Stimulated activated CD4-positive, alpha-beta T cell treated with anti-CD3 and anti-CD28 coated beads, Interleukin-1b, Interleukin-23, amount 100 ng/mL, for 24 hours (primary cell): ENCODE measurements at places on chromosomes 12 and 14.

- no peak for DNase-seq
Measured at GRCh38 chr12:101954676-101955075, 77.3 kb downstream of the DRAM1 start.

- no peak for DNase-seq
Measured at GRCh38 chr12:66799551-66799950, 120.7 kb upstream of the GRIP1 start.

DNA sequence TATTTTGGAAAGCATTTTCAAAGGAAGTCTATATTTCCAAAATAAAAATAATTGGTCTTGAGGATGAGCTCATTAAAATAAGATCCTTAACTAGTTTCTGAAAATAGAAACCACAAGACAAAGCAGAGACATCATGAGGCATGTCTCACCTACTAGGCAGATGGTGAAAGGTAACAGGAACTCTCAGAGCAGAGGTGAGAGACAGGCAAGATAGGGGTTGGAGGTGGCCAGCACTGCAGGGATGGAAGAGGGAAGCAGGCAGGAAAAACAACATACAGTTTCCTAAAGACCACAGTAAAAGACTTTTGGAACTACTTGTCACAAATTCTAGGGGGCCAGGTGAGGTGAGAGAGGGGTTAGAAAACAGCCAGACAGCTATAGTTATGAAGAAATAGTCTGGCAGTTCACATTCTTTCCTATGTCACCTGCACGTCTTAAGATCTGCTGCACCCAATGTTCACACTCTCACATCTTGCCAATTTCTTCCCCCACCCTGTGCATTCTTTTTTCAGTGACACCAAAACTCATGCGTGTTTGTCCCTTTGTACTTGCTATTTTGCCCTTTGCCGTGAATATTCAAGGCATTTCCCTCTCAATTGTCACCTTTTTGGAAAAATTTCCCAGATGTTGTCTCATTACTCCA lies 341.7 kb upstream of the KITLG start:
- DNase-seq = no peak

DNA sequence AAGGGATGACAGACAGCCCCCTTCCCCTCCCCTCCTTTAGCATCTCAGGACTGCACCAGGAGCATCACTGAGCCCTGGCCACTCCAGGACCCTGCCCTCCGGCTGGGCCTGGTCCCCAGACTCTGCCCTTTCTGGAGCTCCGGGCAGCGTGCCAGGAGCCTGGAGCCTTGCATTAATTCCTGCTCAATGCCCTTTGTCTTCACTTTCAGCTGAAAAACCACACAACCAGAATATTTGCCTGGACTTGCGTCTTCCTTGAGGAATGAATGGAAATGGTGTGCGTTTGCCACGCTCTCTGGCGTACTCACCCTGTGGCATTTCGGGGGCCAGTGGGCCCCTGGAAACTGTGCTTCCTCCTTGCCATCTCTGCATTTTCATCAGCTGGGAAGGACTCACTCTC lies 8.5 kb upstream of the RFLNA start:
- no peak for DNase-seq

DNA sequence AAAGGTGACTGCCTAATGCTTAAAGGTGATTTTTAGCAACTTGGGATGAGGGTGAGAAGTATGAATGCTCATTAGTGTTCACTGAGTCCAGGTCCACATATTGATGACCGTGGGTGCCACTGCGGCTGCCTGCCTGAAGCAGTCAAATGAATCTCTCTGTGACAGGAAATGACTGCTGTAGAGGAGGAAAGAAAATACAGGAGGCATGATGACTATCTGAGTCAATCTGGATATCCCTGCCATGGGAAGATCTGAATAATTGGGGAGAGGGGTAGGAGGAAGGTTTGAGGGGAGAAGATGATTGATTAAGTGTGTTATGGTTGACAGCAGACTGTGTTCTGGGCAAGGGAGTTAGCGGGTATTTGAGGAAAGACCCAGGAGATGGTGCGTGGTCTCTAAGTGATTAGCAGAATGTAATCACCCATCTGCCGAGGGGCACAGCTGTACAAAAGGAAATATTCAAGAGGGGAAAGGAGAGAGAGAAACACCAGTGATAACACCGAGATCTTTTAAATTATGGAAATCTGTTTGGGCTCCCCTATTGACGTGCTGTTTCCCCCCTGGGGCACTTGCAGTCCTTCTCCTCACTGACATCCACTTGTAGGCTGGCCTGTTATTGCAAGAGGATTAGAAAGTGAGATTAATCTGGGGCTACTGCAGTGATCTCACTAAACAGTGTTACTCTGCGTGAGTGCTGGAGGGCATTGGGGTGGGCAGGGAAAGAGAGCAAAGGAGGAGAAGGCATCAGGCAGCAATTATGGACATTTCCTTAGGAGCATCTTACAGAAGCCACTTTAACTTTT lies 97.7 kb downstream of the AKAP6 start:
- DNase-seq = no peak

DNA sequence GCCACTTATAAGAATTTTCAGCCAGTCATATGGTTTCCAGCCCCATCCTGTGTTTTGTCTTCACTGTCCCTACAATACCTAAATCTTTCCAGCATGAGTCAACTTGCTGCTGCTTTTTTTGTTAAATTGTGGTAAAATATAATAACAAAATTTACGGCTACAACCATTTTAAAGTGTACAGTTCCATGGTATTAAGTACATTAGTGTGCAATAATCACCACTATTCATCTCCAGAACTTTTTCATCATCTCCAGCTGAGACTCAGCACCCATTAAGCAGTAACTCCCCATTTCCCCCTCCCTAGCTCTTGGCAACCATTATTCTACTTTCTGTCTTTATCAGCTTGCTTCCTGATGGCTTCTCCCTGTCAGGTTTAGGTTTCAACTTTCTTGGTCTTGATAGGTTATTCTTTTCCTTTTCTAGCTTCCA lies 39.1 kb downstream of the FRS2 start:
- no peak for DNase-seq

DNA sequence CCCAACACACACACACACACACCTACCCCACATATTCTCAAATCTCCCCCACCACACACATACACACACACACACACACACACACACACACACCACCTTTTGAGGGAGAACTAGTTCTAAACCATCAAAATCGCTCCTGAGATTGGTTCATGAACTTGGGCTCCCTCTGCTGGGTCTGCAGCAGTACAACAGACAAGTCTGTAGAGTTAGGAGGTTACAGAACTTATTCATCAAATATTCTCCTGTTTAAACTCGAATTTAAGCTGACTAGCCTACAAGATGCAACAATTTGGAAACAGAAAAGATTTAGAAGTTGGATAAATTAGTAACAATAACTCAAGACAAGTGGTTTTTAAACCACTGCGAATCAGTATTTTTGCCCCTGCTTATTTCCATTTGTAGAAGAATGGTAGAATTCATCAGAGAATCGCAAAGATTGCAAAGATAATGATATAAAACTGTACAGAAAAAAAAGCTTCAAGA lies 136.4 kb upstream of the USP15 start:
- peak; percentile 7 for DNase-seq

DNA sequence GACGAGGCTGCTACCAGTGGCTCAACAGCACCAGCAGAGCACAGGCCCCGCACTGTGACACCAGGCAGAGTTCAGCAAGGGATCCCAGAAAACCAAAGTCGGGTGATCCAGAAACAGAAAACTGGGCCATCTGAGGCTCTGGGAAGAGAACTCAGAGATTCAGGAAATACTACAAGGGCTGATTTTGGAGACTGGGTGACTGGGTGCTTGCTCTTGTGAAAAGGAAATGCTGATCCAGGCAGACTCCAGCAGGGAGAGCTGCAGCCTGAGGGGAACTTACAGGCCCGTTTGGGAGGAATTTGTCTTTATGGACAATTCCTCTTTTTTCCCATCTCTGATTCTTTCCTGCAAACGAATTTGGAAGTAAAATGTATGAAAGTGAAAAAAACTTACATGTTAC lies 28.2 kb downstream of the FOXN3 start:
- no peak for DNase-seq

GRCh38 chr12:109926016-109926415 lies 25.9 kb downstream of the TCHP start:
- DNase-seq = no peak

DNA sequence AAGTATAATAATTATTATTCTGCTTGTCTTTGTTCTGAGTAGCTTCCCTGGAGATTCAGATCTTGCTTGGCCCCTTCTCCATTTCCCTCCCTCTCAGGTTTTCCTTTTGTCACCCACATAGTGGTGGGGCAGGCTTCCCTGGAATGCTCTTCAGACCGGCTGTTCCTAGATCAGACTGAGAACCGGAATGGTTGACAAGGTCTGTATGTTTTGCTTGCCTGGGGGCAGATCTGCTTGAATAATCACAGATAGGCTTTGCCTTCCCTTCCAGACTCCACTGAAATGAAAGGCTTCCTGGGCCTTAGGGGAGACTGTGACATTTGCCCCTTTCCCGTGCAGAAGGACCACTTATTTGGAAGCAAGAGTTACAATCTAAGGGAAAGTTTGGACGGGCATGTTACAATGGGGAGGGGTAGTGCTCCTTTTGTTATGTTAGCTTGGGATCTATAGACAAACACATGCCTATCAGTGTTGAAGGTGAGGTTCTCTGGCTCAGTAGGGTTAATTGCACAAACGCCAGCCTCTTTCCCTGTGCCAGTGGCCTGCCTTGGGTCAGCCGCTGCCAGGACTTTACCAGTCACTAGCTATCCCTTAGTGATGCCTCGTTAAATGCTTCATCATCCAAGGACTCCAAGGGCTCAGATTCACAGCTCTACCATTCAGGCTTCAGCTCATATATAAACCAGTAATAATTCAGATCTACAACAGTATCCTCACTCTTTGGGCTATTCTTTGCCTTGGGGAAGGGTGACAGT lies 178.6 kb downstream of the SNAPC1 start:
- no peak for DNase-seq

- no peak for DNase-seq
Measured at GRCh38 chr12:52787324-52788191, 8.4 kb downstream of the KRT3 start.

- no peak for DNase-seq
Measured at GRCh38 chr12:108983227-108983626, 37.6 kb downstream of the SVOP start.

- DNase-seq = no peak
Measured at GRCh38 chr12:62917926-62918325, 17.0 kb downstream of the PPM1H start.

GRCh38 chr12:22459838-22460490 lies 84.4 kb downstream of the C2CD5 start:
- no peak for DNase-seq

- peak; percentile 8 for DNase-seq
Measured at GRCh38 chr12:54749191-54749818, 101.1 kb upstream of the DCD start.

GRCh38 chr12:50925342-50925651 lies 27.0 kb upstream of the HIGD1C start:
- DNase-seq = no peak

GRCh38 chr12:117060929-117061305 lies 38.3 kb downstream of the TESC start:
- no peak for DNase-seq

- no peak for DNase-seq
Measured at GRCh38 chr12:2431810-2432209, 363.0 kb upstream of the FKBP4 start.

- DNase-seq = no peak
Measured at GRCh38 chr14:33857650-33858049, 93.2 kb downstream of the EGLN3 start.

DNA sequence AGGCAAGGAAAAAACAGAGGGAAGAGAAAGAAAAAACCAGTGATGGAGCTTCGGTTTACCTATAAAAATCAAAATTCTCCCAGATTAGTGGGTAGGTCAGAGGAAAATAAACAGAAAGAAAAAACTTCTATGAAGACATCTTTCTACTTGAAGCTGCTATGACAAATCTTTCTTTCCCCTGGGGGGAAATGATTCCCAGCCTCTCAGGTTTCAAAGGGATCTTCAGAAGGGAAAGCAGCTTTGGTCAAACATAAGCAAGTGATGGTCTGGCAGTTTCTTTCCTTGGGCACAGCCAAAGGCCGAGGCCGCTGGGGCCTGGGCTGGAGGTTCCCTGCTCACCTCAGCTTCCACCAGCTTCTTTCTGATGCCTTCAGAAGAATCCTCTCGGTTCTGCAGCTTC lies 104.5 kb downstream of the PRKAB1 start:
- no peak for DNase-seq

DNA sequence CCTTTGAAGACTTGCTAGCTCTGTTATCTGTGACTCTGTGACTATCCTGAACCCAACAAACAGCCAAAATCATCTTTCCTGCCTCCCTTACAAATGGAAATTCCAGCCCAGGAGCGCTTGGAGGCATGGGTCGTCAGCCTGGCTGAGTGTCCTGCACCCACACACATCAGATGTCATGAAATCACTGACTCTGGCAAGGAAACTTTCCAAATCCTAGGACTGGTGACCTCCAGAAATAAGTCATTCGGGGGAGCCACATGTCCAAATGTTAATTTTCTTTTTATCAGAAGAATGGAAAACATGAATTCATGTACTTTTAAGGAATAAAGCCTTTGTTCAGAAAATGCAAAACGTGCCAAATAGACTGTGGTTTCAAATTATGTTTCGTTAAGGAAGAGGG lies 96.3 kb upstream of the EVL start:
- no peak for DNase-seq

DNA sequence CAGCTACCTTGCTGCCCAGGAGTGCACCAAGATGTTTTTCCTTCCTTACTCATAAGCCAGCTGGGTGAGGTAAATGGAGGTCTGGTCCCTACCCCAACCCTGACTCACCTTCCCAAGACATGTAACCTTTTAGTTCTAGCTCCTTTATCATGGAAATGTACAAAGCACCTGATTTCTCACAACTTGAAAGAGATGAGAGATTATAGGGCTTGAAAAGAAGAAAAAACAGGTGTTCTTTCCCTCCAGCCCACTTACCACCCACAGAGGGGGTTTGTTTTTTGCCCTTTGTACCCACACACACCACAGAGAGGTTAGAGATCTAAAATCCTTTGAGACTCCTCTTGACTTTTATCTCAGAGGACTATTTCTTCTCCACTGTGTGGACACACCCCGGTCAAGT lies 21.1 kb downstream of the PLXNC1 start:
- no peak for DNase-seq

GRCh38 chr12:46402941-46403718 lies 30.6 kb upstream of the SLC38A2 start:
- no peak for DNase-seq

- DNase-seq = no peak
Measured at GRCh38 chr12:95674631-95675030, 115.9 kb downstream of the NTN4 start.

GRCh38 chr12:2924019-2924418 lies 33.3 kb downstream of the TULP3 start:
- no peak for DNase-seq

DNA sequence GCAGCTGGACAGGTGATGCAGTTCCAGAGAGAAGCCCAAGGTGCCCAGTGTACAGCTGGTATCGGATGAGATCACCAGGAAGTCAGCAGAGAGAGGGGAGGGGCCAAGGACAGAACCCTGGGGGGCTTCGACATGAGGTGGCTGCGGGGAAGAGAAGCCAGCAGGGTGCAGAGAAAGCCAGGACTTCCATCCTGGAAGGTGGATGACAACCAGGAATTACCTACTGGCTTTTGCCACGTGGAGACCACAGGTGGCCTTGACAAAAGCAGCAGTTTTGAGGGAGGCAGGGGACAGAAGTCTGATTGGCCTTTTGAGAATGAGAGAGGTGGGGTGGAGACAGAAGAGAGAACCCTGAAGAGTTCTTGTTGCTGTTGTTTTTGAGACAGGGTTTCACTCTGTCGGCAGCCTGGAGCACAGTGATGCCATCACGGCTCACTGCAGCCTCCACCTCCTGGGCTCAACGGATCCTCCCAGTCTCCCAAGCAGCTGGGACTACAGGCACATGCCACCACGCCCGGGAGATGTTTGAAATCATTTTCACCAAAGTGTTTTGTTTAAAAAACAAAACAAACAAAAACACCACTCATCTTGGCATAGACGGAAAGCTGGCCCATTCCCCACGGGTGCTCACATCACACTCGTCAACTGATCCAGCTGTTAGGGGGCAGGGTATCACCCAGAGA lies 35.2 kb downstream of the CDC42BPB start:
- DNase-seq = no peak
